ENCODE measurements at places on chromosomes 13 and 19.

- peaks cover 5% of the 10 kb centered on the region for H3K27me3 ChIP-seq
- H3K36me3 ChIP-seq = peaks cover 5% of the 10 kb centered on the region
- DNase-seq = no peak
- H3K4me3 ChIP-seq = no peak overlapping the region
Observed at GRCh38 chr19:3899531-3900294, 19.2 kb downstream of the ATCAY start.

- peaks cover 3% of the 10 kb centered on the region for H3K36me3 ChIP-seq
- peak overlapping the region; percentile 92 for H3K27ac ChIP-seq
- peak overlapping the region; percentile 85 for H3K4me3 ChIP-seq
- no peaks in the 10 kb centered on the region for H3K27me3 ChIP-seq
- DNase-seq = no peak
Observed at GRCh38 chr13:41004875-41005693, 14.0 kb downstream of the ELF1 start.

GRCh38 chr13:98187965-98188261, 10.8 kb upstream of the RNF113B start:
- H3K4me1 ChIP-seq = no peaks in the 10 kb centered on the region
- H3K27ac ChIP-seq = no peak overlapping the region
- DNase-seq = no peak
- peaks cover 26% of the 10 kb centered on the region for H3K27me3 ChIP-seq

DNA sequence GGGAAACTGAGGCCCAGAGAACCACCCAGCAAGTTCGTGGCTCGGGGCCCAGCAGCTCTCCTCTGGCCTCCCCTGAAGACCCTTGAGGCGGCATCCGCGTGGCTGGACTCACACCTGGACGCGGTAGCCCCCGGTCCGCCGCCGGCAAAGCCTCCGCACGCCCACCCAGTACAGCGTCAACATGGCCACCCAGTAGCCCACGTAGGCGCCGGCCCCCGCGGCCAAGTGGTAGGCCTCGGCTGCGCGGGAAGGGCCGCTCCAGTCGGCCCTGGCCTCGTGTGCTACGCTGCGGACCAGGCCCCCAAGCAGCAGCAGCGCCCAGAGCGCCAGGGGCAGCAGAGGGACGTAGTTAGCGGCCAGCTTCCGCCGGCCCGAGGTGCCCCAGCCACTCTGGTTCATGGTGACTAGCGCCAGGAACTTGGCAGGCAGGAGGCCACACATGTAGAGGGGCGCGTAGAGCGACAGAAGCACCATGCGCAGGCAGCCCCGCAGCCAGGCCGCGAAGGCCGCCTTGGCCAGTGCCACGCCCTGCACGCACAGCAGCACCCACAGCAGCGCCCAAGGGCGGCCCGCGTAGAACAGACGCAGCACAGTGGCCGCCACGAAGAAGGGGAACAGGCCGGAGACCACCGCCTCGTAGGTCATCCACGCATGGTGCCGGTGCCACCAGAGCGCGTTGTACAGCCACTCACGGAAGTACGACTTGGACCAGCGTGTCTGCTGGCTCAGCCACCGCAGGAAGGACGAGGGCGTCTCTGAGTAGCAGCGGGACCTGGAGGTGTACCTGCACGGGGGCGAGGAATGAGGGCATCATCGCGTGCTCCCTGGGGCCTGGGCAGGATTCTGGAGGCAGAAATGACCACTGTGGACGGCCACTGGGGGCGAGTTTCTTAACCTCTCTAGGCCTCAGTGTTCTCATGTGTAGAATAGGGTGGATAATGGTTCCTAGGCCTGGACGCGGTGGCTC, 10.2 kb downstream of the HAS1 start:
- peaks cover 5% of the 10 kb centered on the region for H3K36me3 ChIP-seq
- peaks cover 3% of the 10 kb centered on the region for H3K4me1 ChIP-seq
- DNase-seq = no peak
- H3K4me3 ChIP-seq = no peak overlapping the region
- H3K27me3 ChIP-seq = peaks cover 8% of the 10 kb centered on the region

DNA sequence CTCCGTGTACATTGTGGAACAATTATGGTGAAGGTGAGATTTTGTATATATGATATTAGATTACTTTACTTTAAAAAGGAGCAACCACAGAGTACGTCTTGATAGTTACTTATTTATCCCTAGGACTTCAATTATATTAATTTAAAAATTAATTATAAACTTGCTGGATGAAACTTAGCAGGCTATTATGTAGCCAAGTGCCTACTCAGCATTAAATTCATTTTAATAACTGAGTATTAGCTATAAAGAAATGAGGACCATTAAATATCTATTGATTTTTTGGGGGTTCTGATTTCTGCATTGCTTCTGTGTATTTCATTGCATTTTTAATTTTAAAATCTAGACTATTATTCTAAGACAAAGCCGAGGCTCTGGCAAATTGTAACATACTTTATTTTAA, 109.4 kb downstream of the HS6ST3 start:
- no peaks in the 10 kb centered on the region for H3K27me3 ChIP-seq
- no peak overlapping the region for H3K27ac ChIP-seq
- no peak overlapping the region for H3K4me3 ChIP-seq

GRCh38 chr19:13718733-13719132, 45.6 kb upstream of the MRI1 start:
- peaks cover 2% of the 10 kb centered on the region for H3K4me1 ChIP-seq
- H3K36me3 ChIP-seq = peaks cover 2% of the 10 kb centered on the region
- DNase-seq = no peak
- H3K27me3 ChIP-seq = peaks cover 17% of the 10 kb centered on the region

DNA sequence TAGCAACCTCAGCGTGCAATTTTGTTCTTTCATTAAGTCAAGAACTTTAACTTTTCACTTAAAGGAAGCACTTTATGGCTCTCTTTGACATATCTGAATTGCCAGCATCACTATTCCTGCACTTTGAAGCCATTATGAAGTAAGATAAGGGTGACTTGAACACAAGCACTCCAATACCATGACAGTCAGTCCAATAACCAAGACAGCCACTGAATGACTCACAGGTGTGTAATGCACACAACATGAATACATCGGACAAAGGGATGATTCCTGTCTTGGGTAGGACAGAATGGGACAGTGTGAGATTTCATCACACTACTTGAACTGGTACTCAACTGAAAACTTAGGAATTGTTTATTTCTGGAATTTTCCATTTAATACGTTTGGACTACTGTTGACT, 233.7 kb upstream of the IPO5 start:
- no peak overlapping the region for H3K27ac ChIP-seq
- H3K4me3 ChIP-seq = no peak overlapping the region
- DNase-seq = no peak

DNA sequence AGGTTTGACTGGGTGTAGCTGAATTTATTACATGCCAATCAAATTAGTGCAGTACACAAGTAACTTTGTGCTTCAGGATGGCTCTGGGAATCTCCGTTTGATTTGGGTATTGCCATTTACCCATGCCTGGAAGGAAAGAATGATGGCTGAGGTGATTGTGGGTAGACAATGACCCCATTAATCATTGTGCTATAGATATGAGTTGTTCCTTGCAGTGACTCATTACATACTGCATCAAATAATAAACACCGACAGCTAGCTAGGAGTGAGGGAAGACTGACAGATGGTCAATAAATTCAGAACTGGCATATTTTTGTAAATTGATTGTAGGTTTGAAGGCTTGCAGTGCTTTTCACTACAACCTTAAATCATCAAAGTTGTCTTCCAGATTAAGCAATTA, 1069.5 kb downstream of the DIAPH3 start:
- no peak for DNase-seq
- no peaks in the 10 kb centered on the region for H3K36me3 ChIP-seq
- no peaks in the 10 kb centered on the region for H3K4me1 ChIP-seq
- no peaks in the 10 kb centered on the region for H3K27me3 ChIP-seq
- H3K4me3 ChIP-seq = no peak overlapping the region

- DNase-seq = no peak
- no peaks in the 10 kb centered on the region for H3K36me3 ChIP-seq
- H3K4me3 ChIP-seq = no peak overlapping the region
- no peaks in the 10 kb centered on the region for H3K27me3 ChIP-seq
- H3K4me1 ChIP-seq = no peaks in the 10 kb centered on the region
Observed at GRCh38 chr19:44367024-44367423, 10.5 kb upstream of the ZNF112 start.

DNA sequence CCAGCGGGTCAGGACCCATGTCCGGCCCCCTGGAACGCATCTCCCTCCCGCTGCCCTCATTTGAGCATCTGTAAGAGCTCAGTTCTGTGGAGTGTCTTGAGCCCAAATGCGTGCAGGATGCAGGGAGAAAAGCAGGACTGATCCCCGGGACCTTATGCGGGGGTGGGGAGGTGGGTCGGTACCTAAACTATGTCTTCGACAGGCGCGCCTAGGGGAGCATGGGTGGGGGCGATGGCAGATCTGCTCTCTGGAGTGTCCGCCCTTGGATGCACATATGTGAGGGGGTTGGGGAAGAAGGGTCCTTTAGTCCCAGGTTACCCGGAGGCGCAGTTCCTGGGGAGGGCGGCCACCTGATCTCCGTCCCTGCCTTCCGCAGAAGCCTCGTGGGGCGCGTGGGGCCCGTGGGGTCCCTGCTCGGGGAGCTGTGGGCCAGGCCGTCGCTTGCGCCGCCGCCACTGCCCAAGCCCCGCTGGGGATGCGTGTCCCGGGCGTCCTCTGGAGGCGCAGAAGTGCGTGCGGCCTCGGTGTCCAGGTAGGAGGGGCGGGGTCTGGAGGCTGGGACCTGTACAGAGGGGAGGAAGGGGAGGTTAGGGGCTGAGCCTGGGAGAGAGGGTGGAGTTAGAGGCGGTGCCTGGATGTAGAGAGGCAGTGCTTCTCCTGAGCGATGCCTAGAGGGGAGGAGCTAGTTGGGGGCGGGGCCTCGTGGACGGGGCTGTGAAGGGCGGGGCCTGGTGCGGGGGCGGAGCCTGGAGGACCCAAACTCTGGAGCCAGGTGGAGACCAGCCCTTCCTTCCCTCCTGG, 2.9 kb downstream of the CILP2 start:
- H3K4me1 ChIP-seq = peaks cover 27% of the 10 kb centered on the region
- peak; percentile 71 for DNase-seq
- H3K36me3 ChIP-seq = no peaks in the 10 kb centered on the region
- peak overlapping the region; percentile 89 for H3K4me3 ChIP-seq
- H3K27me3 ChIP-seq = peaks cover 6% of the 10 kb centered on the region

- no peaks in the 10 kb centered on the region for H3K27me3 ChIP-seq
- peaks cover 7% of the 10 kb centered on the region for H3K36me3 ChIP-seq
- H3K4me3 ChIP-seq = no peak overlapping the region
- DNase-seq = no peak
- peak overlapping the region; percentile 83 for H3K27ac ChIP-seq
Observed at GRCh38 chr19:14459703-14460102, 15.5 kb downstream of the PTGER1 start.

- H3K4me3 ChIP-seq = no peak overlapping the region
- no peak for DNase-seq
- no peaks in the 10 kb centered on the region for H3K27me3 ChIP-seq
- no peak overlapping the region for H3K27ac ChIP-seq
Observed at GRCh38 chr19:5093297-5093928, 124.5 kb downstream of the KDM4B start.

DNA sequence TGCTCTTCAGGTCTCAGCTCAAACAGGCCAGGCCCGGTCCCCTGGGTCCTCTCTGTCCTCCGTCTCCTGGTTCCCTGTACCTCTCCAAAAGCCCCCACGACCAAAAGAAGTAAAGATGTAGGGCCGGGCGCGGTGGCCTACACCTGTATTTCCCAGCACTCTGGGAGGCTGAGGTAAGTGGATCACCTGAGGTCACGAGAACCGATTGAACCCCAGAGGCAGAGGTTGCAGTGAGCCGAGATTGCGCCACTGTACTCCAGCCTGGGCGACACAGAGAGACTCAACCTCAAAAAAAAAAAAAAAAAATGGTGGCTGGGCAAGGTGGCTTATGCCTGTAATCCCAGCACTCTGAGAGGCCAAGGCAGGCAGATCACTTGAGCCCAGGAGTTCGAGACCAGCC, 22.0 kb upstream of the BCL3 start:
- H3K4me3 ChIP-seq = no peak overlapping the region
- H3K4me1 ChIP-seq = peaks cover 16% of the 10 kb centered on the region
- H3K27ac ChIP-seq = no peak overlapping the region
- H3K36me3 ChIP-seq = peaks cover 3% of the 10 kb centered on the region
- no peak for DNase-seq

DNA sequence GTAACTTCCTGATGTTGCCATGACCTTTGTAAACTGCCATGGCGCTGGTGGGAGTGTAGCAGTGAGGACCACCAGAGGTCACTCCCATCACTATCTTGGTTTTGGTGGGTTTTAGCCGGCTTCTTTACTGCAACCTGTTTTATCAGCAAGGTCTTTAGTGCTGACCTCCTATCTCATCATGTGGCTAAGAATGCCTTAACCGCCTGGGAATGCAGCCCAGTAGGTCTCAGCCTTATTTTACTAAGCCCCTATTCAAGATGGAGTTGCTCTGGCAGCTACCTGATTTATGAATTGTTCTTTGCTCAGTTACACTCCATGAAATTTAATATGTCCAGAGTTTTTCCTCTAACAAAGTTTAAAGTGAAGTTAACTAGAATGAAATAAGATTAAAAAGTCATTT, 4.6 kb upstream of the EPS15L1 start:
- H3K27ac ChIP-seq = no peak overlapping the region
- DNase-seq = no peak
- H3K4me3 ChIP-seq = no peak overlapping the region
- H3K27me3 ChIP-seq = no peaks in the 10 kb centered on the region
- peaks cover 2% of the 10 kb centered on the region for H3K36me3 ChIP-seq

- no peaks in the 10 kb centered on the region for H3K36me3 ChIP-seq
- no peak for DNase-seq
- no peaks in the 10 kb centered on the region for H3K27me3 ChIP-seq
- H3K27ac ChIP-seq = no peak overlapping the region
Observed at GRCh38 chr13:35995136-35995535, 136.0 kb downstream of the DCLK1 start.

DNA sequence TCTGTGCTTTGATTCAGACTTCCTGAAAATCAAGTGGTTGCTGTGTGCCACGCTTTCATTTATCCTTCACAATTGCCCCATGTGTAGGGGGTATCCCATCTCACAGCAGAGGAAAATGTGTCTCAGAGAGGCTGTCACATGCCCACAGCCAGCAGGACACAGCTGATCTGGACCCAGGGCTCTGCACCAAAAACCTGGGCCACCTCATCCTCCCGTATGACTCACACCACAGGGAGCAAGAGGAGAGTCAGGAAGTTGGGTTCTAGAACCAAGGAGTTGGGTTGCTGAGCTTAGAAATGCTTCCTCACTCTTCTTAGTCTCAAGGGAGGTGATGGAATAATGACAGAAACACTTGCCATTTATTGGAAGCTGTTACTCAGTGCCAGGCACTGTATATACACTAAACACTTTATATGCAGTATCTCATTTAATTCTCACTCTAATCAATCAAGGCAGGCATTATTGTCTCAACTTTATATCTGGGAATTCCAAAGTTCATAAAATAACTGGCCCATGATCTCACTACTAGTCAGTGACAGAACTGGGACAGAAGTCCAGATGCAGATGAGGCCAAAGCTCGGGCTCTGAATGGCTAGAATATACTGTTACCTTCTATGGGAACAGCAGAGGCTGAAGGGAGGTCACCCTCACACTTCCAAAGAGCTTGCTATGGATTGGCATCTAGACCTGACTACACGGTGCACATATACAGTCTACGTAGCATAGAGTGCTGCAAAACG, 47.7 kb upstream of the ATP12A start:
- H3K27ac ChIP-seq = no peak overlapping the region
- H3K4me1 ChIP-seq = no peaks in the 10 kb centered on the region
- H3K4me3 ChIP-seq = no peak overlapping the region
- no peaks in the 10 kb centered on the region for H3K27me3 ChIP-seq
- H3K36me3 ChIP-seq = no peaks in the 10 kb centered on the region
